ENCODE measurements at places on chromosomes 7 and 10. TPM values are rescaled to one million over a fixed set of nuclear protein-coding genes. Genes with fewer than 3 reads are reported as not detected.

The GPR26 gene
- total RNA-seq = not detected

GRCh38 chr10:132851451-132851850 lies 65.5 kb upstream of the NKX6-2 start:
- DNase-seq = no peak

DNA sequence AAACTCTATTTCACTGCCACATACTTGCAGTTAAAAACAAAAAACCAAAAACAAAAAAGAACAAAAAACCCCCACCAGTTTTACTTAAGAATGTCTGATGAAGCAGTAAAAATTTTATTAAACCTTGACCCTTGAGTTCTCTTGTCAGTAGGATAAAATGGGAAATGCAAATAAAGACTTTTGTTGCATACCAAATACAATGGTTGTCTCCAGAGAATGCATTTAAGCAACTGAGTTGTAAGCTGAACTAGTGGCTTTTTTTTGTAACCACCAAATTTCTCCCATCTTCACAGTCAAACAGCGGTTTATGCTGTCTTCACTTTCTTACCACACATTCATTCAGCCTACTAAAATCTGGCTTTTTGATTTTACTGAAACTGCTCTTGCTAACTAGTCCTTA lies 3.1 kb downstream of the SYPL1 start:
- DNase-seq = no peak

- DNase-seq = no peak
These were observed 449.4 kb downstream of the PTPRN2 start for GRCh38 chr7:158138329-158138597.

The TMEM60 gene
- total RNA-seq = 23.2 TPM

DNA sequence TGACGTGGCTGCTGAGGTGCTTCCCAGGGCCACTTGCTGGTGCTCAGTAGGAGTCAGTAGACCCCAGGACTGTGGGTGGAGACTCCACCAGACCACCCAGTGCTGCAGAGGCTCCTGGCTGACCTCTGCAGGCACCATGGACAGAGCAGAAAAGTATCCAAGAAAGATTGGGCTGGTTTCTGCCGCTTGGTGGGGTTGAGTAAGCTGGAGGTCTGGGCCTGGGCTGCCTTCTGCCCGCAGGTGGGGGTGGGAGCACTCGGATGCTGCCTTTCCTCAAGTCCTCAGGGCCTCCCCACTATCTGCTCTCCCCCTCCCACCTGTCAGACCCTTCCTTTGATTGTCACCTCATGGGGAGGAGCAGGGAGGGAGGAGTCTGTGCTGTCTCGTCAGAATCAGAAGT lies 91.6 kb downstream of the WDR37 start:
- no peak for DNase-seq

DNA sequence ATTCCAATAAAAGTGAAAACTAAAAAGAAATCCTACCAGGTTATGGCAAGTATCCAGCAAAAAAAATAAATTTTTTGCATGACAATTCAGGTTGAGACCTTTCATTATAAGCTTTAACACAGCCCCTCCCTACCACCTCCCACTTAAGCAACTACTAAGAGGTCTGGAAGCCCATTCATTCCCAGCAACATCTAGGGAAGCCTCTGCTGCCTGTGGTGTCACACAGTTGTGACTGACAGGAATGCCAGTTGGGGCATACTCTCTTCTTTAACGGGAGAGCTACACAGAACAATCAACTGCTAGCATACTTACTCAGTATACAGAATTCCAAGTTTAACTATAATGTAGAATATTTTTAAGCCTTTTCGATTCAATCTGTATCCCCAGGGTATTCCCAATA lies 27.8 kb downstream of the ABI1 start:
- DNase-seq = no peak

GRCh38 chr10:109875151-109875568 lies 48.2 kb downstream of the XPNPEP1 start:
- DNase-seq = no peak

- DNase-seq = no peak
These were observed 20.8 kb downstream of the KIFBP start for GRCh38 chr10:69009360-69009759.

The SPAG6 gene
- total RNA-seq = 0.37 TPM
